ENCODE measurements at places on chromosomes 5 and 9.

- no peak for DNase-seq
These were observed 738 bp downstream of the FSTL4 start for GRCh38 chr5:133611357-133612248.

- no peak for DNase-seq
These were observed 84.5 kb upstream of the SMIM23 start for GRCh38 chr5:171701100-171701541.

- DNase-seq = no peak
These were observed 72.9 kb downstream of the PTCD2 start for GRCh38 chr5:72393052-72393451.

GRCh38 chr9:73871636-73872035, 625.5 kb upstream of the RORB start:
- no peak for DNase-seq

- no peak for DNase-seq
These were observed 3.4 kb downstream of the MGAT1 start for GRCh38 chr5:180799194-180799593.

DNA sequence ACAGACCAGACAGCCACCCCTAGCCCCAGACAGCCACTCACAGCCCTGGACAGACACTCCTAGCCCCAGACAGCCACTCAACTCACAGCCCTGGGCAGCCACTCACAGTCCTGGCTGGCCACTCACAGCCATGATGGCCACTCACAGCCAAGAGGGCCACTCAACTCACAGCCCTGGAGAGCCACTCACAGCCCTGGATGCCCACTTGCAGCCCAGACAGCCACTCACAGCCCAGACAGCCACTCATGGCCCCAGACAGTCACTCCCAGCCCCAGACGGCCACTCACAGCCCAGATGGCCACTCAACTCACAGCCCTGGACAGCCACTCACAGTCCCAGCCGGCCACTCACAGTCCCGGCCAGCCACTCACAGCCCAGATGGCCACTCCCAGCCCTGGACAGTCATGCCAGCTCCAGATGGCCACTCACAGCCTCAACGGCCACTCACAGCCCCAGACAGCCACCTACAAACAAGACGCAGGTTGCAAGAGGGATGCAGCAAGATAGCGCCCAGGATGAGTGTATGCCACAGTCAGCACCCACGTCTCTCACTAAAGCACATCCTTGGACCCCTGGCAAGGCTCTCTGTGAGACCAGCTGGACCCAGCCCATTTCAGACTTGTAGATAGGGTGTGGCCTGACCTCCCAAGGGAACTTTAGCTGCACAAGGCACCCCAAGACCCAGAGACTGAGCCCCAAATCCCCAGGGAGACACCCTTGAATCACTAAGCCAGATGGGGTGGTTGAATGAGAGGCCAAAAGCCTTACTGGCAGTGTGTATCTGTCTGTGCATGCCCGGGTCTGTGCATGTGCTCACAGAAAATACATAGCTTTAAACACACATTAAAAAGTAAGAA, 22.4 kb downstream of the ZDHHC11B start:
- DNase-seq = no peak

GRCh38 chr9:35172878-35173277, 11.1 kb downstream of the UNC13B start:
- DNase-seq = no peak

DNA sequence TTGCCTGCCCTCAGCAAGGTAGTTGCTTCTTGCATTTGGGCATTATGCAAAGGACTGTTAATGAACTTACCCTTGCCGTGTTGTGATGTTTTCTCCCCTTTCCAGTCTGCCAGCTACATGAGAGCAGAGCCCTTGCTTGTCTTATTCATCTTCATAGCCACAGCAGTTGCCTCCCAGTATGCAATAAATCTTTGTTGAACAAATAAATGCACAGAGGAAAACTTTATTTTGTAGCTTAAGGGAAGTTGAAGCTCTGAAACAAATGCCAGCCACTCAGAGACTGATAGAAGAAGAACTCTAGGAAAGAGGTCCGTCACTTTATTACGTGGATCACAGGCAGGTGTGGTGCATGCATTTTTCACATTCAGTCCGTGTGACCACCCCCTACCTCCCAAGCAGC, 19.7 kb downstream of the MAST4 start:
- DNase-seq = no peak
